NCI-H2081 (cell line): ENCODE measurements at places on chromosomes 3 and 15.

DNA sequence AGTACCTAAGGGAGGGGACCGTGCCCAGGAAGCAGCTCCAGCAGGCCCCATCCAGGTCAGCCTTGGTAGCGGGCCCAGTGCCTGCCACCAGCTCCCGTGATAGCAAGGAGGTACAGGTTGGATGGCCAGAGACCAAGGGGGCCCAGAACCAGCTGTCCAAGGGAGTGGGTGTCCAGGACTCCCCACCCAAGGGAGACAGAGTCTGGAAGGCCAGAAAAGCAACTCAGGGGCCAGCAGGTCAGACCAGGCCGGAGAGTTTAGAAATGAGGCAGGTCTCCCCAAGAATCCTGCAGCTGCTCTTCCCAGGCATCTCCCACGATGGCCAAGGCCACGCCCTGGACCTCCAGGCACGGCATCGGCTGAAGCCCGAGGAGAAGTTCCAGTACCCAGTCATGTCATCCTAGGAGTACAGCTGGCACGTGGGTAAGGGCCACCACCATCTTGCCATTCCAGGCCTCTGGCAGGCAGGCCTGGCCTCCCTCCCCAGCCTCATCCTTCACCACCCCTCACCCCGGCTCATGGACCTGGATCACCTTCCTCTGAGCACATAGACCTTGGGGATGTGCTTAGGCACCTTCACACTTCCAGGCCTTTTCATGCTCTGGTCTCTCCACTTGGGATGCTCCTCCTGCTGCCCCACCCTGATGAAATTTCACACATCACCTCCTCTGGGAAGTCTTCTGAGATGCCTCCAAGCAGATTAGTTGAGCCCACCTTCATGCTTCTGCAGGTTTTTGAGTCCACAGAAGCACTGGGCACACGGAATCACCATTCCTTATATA lies 30.5 kb downstream of the DNASE1L3 start:
- DNase-seq: no peak

GRCh38 chr3:124768812-124769211 lies 38.6 kb downstream of the UMPS start:
- peak; percentile 73 for DNase-seq

- DNase-seq: no peak
These were observed 86.2 kb upstream of the CMSS1 start for GRCh38 chr3:99731499-99731898.

- DNase-seq: no peak
These were observed 55.1 kb downstream of the PLXNA1 start for GRCh38 chr3:127037971-127038446.

- no peak for DNase-seq
These were observed 59.5 kb upstream of the ZNF148 start for GRCh38 chr3:125434582-125435011.

- no peak for DNase-seq
These were observed 48.5 kb upstream of the SLC4A7 start for GRCh38 chr3:27532426-27533260.

- DNase-seq: no peak
These were observed 1.1 kb downstream of the HYAL3 start for GRCh38 chr3:50297896-50298725.

DNA sequence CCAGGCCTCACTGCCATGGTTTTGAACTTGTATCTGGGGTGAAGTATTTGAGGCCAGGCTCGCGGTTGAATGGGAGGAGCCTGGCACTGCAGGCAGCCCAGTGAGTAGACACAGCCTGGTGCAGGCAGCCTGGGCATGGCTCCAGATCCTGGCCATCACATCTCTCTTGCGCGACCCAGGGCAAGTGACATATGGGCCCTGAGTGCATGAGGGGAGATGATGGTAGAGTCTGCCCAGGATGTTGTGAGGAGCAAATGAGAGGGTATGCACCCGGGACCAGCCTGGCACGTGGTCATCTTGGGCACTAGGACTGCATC lies 103.5 kb downstream of the TBC1D2B start:
- DNase-seq: no peak

GRCh38 chr15:61070111-61070901 lies 158.8 kb downstream of the RORA start:
- DNase-seq: no peak

GRCh38 chr3:156187146-156187769 lies 66.9 kb downstream of the KCNAB1 start:
- no peak for DNase-seq

- DNase-seq: no peak
These were observed 275.0 kb upstream of the LYSMD4 start for GRCh38 chr15:100008258-100008657.

GRCh38 chr3:43361077-43361476 lies 74.7 kb downstream of the SNRK start:
- no peak for DNase-seq

DNA sequence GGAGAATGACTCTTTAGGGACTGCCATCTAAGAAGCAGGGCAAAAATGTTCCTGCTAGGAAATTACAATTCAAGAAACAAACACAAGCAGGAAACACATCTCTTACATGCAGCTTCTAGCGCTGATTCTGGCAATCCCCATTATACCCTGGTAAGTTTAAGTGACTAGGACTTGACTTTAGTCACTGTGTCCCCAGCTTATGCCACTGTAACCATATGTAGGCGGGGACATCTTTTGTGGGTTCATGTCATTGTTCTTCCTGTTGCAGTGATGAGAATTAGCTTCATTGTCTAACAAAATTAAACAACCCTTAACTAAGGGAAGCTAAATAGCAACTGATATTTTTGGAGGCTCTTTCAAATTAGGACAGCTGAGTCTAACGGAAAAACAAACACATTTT lies 17.9 kb upstream of the FAM81A start:
- DNase-seq: no peak

- no peak for DNase-seq
These were observed 19.7 kb downstream of the GOLGA6A start for GRCh38 chr15:74062671-74063070.

- no peak for DNase-seq
These were observed 163.2 kb downstream of the MAGI1 start for GRCh38 chr3:65875393-65876027.

GRCh38 chr15:60394689-60395097 lies 3.1 kb downstream of the ANXA2 start:
- DNase-seq: no peak

- no peak for DNase-seq
These were observed 329.9 kb downstream of the ZNF385D start for GRCh38 chr3:21421096-21421495.

DNA sequence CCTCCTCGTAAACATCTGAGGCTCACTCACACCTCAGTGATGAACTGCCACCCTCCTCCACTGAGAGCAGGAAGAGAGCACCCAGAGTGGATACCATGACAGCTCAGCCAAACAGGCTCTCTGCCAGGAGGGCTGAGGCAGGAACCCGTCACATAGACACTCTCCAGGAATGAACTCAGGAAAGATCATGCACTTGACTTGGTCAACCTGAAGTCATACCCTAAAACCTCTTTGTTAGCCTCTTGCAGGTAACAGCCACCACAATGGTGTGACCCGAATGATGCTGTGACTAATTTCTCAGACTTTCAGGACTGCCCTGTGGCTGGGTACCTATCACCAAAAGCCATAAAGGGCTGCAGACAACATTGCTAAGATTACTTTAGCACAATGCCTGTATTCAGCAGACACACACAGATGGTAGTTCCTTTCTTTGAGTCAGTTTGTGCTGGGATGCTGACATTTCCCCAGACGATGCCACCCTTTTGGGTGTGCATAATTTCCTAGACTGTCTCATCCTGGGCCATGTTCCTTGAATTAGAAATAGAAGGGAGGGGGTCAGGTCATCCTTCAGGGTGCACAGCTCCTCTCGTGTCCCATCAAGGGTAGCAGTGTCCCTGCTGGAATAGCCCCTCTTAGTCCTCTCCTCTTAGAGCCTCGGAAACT lies 30.3 kb downstream of the CX3CR1 start:
- DNase-seq: no peak

DNA sequence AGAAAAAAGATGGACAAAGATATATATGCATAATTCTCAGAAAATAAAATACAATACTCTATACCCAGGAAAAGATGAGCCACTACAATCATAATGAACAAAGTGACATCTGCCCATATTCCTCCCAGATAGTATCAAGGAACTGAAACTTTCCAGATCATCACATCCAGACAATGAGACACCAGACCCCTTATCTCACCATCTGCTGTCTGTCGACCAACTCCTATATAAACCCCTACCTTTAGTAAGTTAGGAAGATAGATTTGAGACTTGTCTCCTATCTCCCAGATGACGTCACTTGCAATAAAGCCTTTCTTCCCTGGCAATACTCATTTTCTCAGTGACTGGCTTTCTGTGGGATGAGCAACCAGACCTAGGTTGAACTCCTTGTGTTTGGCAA lies 1071.6 kb downstream of the PLOD2 start:
- no peak for DNase-seq

GRCh38 chr15:67296188-67296587 lies 41.6 kb downstream of the IQCH start:
- DNase-seq: no peak

- DNase-seq: peak; percentile 40
These were observed 201.6 kb downstream of the KCNAB1 start for GRCh38 chr3:156321945-156322344.

- DNase-seq: no peak
These were observed 470.9 kb downstream of the RBMS3 start for GRCh38 chr3:29751647-29752314.

GRCh38 chr15:87901926-87902690 lies 354.4 kb downstream of the NTRK3 start:
- DNase-seq: no peak

- DNase-seq: no peak
These were observed 16.1 kb upstream of the CACNA1D start for GRCh38 chr3:53478166-53478830.

GRCh38 chr3:10823516-10823818 lies 7.4 kb downstream of the SLC6A11 start:
- DNase-seq: no peak

DNA sequence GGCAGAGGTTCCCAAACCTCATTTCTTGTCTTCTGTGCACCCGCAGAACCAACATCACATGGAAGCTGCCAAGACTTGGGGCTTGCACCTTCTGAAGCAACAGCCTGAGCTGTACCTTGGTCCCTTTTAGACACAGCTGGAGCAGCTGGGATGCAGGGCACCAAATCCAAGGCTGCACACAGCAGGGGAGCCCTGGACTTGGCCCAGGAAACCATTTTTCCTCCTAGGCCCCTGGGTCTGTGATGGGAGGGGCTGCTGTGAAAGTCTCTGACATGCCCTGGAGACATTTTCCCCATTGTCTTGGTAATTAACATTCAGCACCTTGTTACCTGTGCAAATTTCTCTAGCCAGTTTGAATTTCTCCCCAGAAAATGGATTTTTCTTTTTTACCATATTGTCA lies 33.6 kb upstream of the TMEM45A start:
- DNase-seq: no peak

DNA sequence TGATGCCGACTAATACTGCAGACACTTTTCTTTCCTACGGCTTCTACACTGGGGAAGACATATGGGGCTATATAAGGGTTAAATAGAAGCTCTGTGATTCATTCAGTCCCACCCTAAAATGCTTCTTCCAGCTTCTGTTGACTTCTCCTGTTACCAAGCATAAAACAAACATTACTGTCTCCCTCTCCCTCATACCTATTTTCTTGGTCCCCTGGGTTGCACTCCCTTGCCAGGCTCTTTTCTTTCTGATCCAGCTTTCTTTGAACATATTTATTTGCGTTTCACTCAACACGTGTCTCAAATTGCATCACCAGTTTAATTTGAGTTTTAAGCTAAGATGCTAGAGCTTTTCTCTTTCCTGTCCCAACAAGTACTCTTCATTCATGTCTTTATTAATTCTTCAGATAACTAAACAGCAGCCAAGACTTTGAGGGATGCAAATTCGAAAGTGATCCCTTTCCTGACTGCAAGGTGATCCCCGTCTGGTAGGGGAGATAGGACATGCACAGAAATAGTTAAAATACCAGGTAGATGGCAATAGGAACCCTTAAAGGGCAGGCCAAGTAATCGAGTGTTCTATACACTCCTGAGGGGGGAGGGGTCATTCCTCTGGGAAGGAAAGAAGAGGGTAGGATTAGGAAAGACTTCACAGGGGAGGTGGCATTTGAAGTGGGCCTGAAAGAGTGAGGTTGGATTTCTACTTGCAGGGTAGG lies 198.6 kb upstream of the BCL6 start:
- DNase-seq: no peak

DNA sequence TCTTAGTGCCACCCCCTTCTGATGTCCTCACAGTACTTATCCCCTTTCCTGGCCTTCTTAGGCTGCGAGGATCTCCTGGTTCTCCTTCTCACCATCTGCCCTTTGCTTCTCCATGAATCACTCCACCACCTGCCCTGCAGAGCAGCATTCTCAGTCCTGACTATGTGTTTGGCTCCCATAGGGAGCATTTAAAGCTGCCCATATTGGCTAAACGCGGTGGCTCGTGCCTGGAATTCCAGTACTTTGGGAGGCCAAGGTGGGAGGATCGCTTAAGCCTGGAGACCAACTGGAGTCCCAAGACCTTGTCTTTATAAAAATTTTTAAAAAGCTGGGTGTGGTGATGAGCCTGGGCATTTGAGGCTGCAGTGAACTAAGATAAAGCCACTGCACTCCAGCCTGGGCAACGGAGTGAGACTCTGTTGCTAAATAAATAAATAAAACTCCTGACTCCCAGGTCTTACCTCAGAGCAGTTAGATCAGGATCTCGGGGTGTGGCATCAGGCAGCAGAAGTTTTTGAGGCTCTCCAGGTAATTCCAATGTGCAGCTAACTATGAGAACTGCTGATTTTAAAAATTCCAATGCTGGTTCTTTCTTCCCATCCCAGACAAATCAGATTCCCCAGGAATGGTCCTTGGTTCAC lies 36.2 kb upstream of the TLE3 start:
- no peak for DNase-seq

- DNase-seq: no peak
These were observed 18.4 kb downstream of the GCSAM start for GRCh38 chr3:112114576-112115160.

DNA sequence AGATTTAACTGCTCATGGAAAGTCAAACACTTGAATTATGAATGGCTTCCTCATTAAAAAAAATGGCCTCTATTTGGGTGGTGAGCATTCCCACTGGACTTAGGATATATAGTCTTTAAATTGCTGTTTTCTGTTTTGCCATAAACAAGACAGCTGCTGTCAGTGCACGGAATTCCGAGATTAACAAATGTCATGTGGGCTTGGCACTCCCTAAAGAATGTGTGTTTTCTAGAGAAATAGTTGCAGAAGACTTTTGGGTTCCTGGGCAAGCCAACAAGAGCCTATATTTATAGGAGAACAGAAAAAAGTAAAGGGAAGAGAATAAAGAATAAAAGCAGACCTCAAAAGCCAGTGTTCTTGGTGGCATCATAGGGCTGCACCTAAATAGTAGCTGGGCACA lies 13.6 kb upstream of the TFG start:
- no peak for DNase-seq

DNA sequence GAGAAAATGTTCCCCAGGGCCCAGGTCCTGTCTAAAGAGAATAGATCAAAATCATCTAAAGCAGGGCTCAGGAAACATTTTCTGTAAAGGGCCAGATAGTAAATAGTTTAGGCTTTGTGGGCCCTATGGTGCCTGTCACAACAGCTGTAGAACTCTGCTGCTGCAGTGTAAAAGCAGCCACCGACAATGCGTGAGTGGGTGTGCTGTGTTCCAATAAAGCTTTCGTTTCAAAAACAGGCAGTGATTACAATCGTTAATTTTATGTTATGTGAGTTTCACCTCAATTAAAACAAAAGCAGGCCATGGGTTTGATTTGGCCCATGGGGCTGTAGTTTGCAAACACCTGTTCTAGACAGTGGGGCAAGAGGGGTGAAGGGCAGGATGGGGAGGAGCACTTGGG lies 12.5 kb upstream of the HEG1 start:
- DNase-seq: no peak
